Heart left ventricle (tissue), 16 donors: ENCODE measurements at places on chromosomes 12 and 14.

GRCh38 chr14:33716921-33717320, 234.0 kb downstream of the EGLN3 start:
- DNase-seq, result no peak

- no peak for DNase-seq
Observed at GRCh38 chr12:11672256-11673191, 23.1 kb downstream of the ETV6 start.

DNA sequence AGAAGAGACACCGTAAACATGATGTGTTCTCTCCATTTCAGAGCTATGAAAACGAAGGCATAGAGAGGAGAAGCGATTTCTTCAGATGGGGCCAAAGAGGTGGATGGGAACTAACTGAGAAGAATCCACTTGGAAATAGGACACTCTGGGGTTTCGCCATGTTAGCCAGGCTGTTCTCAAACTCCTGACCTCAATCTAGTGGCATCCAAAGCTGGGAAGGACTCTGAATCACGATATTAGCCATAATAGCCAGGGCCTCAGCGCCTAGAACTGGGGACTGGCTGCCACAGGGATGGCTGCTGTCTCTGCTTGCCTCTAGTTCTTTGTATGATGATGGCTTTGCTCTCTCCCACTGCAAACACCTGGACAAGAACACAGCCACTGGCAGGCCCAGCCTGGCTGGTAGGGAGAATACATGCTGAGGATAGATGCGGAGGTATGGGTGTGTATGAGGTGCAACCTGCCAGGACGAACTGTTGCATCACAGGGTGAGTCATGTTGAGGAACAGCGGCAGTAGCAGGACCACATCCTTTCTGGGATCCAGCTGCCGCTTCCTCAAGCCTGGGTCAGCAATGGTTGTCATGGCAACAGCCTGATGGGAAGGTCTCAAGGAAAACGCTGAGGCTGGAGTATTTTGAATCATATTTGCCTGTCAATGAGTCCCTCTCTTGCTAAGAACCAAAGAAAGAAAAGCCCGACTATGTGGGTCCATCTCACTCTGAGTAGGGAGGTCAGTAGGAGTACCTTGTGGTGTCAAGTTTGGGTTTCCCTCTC, 31.1 kb downstream of the CCDC177 start:
- DNase-seq, result no peak

DNA sequence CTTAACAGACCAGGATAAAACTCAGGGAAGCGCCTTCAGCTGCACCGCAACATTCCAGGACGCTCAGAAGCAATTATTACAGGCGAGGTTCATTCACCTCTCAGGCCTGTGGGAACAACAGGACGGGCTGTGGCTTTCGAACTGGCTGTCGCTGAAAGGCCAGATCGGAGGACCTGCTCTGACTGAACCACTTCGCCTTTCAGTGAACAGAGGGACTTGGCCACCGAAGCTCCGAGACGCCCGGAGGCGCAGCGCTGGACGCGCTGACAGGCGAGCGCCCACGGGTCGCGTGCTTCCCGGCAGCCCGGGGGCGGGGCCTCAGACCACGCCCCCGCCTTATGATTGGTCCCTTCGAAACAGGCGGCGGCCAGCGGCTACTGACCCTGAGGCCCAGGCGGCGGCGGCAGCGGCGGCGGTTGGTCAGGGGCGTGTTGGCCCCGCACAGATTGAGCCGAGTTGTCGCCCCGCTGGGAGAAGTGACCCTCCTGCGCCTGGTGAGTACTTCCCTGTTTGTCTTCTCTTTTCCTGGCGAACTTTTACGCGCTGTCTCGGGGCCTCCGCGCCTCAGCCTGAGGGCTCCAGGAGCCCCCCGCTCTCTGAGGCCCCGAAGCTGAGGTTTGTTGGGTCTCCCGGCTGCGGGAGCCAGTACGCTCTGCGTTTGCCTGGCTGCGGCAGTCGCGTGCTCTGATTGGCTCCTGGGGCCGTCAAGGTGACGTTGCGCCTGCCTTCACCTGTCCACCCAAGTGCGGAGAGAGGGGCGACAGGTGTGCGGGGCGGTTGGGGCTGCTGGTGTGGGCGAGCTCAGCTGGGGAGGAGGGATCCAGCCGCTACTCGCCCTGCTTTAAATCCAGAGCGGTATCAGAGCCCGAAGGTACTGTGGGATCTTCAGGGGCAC, at the start of gene GAS2L3:
TSS of gene GAS2L3 (plus strand) at position 393 of the 895 bp plus-strand sequence. CDS start 21,221 bp downstream, outside the sequence.
- DNase-seq, result peak; percentile 94

DNA sequence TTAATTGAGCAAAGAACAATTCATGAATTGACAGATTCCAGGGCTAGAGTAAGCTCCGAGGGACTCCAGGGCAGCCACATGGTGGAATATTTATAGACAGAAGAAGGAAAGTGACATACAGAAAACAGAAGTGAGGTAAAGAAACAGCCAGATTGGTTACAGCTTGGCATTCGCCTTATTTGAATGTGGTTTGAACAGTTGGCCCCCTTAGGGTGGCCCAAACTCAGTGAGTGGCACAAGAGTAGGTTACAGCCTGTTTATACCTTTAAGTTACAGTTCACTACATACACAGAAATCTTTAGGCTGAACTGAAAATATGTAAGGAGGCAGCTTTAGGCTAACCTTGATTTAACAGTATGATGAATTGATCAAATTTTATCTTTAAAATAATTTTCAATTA, 174.5 kb upstream of the CNOT2 start:
- DNase-seq, result no peak

DNA sequence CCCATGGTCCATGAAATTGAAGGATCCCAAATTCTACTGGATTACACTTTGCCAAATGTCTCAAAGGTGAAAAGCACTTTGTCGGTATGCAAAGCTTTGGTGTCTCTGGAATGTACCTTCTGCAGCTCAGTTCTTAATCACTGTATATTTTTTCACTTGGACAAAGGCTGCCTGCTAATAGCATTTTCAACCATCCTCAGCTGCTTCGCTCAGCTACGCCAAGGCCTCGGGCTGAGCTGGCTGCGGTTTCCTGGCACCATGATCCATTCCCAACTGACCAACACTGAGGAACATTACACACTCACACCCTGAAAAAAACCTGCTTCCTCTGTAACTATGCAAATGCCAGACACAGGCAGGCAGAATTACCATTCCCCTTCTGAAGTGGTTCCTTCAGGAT, 335.2 kb downstream of the DPF3 start:
- no peak for DNase-seq

DNA sequence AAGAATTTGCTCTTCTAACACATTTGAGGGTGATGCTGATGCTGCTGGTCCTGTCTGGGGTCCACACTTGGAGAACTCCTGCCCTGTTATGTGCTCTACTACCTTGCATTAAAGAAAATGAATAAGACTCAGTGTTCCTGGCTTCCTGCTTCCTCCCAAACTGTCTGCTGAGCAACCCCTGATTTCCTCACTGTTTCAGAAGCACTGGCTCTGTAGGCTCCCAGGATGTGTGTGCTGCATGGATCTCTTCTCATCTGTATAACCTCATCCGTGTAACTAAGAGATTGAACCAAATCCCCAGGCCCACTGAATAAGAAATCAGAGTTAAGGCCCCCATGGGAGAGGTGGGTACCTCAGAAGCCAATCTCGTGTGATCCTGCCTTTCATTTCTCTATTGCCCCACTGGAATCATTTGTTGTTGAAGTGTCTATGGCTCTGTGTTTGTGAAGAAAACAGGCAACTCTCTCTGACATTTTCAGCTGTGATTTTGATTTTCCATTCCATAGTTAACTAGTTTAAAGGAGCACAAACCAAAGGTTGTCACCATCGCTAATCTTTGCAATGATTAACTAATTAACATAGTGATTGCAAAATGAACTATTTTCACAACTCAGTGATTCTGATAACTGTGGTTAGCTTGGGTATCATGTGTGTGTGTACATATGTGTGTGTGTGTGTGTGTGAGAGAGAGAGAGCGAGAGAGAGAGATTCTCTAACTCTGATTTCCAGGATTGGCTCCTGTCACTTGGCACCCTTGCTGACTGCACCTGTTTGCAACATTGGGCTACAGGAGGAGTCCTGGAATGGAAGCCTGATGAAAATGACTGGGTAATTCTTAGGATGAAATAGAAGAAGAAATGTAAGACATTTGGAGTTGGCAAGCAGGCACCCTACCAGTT, 196.2 kb downstream of the SLC38A4 start:
- DNase-seq, result no peak

- no peak for DNase-seq
Observed at GRCh38 chr12:119672194-119672593, 4.3 kb downstream of the PRKAB1 start.

- no peak for DNase-seq
Observed at GRCh38 chr12:95198914-95199313, 18.4 kb downstream of the FGD6 start.

DNA sequence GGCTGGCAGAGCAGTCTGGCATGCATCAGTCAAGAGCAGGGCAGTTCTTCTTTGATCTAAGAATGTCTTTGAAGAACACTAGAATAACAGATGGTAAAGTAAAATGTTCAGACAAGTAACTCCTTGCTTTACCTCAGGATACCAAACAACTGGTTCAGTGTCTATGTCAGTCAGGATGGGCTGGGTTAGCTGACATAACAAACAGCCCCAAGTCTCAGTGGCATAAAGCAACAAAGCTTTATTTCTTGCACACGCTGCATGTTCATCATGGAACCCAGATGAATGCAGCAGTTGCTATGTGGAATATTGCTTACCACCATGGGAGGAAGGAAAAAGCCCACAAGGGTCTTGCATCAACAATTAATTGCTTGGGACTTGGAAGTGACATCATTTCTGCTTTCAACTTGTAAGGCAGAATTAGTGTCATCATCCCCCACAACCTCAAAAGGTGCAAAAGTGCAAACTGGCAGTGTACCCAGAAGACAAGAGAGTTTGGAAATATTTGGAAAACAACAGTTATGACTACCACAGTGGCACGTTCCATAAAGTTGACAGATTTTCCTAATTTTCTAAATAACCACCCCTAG, 21.2 kb downstream of the GPRC5D start:
- no peak for DNase-seq

GRCh38 chr14:67461341-67461985, 27.1 kb downstream of the TMEM229B start:
- no peak for DNase-seq

GRCh38 chr12:121531356-121531750, 49.5 kb downstream of the KDM2B start:
- no peak for DNase-seq

DNA sequence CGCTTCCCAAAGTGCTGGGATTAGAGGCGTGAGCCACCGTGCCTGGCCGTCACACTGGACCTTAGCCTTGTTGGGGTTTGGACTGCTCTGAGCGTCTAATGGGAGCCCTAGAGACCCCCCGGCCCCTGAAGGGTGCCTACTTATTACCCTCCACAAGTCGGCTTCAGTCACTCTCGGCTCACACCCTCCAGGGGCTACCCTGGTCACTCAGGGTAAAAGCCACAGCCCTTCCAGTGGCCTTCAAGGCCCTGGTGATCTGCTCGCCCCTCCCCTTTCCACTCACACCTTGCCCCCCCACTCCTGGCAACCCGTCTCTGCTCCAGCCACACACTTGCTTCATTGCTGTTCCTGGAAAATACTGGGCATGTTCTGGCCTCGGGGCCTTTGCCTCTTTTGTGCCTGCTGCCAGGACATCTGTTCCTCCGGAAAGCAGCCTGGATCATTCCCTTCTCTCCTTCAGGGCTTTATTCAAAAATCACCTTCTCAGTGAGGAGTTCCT, 3.6 kb upstream of the MORN3 start:
- peak; percentile 51 for DNase-seq

- peak; percentile 51 for DNase-seq
Observed at GRCh38 chr14:100782516-100783320, 43.2 kb upstream of the MEG3 start.

DNA sequence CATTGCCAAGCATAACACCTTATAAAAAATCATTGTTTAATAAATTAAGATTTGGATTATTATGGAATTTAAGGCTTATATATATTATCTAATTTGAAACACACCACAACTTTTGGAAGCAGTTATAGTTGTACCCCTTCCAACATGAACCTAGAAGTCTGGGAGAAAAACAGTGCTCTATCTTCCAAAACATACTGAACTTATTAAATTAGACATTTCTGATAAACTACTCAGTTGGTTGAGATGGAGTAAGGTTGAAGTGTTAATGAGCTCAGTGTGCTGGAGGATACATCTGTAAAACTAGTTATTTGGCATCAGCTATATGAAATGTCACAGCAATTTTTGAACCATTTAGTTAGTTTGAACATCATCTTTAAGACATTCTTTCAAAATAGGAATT, 227.4 kb downstream of the ALX1 start:
- DNase-seq, result no peak

DNA sequence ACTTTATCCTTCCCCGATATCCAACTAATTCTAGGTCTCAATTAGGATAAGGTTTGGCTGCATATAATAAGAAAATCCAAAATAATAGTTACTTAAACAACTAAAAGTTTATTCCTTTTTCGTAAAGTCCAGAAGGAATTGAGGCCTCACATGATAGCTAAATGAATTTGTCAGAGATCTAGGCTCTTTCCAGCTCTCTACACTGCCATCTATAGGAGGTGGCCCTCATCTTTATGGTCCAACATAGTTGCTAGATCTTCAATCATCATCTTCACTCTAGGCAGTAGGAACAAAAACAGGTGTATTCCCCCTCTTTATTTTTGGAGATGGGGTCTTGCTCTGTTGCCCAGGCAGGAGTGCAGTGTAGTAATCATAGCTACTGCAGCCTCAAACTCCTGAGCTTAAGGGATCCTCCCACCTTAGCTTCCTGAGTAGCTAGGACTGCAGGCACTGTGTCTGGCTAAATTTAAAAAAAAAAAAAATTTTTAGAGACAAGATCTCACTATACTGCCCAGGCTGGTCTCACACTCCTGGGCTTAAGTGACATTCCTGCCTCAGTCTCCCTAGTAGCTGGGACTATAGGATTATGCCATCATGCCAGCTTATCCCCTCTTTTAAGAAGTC, 46.5 kb upstream of the SAV1 start:
- DNase-seq, result no peak

- no peak for DNase-seq
Observed at GRCh38 chr12:53196486-53196885, 10.6 kb downstream of the ITGB7 start.

GRCh38 chr14:87391066-87391465, 601.9 kb downstream of the GALC start:
- DNase-seq, result no peak

DNA sequence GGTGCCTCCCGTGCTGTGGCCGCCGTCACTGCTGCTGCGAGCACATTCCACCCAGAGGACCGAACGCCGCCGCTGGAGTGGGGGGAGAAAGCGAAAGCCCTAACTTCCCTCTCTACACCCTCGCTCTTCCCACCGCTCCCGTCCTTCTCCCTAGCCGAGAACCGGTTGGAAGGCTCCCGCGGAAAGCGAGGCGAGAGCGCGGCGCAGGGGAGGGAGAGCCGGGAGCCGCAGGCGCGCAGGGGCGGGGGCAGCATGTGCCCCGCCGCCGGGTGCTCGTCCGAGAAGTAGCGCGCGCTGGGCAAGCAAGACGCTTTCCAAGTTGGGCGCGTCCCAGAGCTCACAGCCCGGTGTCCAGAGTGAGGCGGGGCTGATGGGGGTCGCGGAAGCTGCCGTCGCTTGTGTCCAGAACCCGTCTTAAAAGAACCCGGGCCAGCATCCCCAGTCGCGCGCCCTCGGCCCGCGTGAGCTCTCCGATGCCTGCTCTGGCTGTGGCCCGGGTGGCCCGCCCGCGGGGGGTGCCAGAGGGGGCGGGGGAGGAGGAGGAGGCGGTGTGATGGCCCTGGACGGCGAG, at the start of gene TRHDE:
TSS of gene TRHDE (plus strand) at position 280 of the 571 bp plus-strand sequence. CDS start at position 554, 274 bp downstream.
- DNase-seq, result no peak

GRCh38 chr12:79858518-79858917, 76.4 kb downstream of the PPP1R12A start:
- no peak for DNase-seq
